ENCODE measurements at places on chromosomes 6 and 20.

- no peak for DNase-seq
These were observed 652.7 kb downstream of the PHF3 start for GRCh38 chr6:64288351-64288750.

GRCh38 chr20:53826597-53827291 is 233.1 kb upstream of the ZNF217 start:
- DNase-seq = no peak

DNA sequence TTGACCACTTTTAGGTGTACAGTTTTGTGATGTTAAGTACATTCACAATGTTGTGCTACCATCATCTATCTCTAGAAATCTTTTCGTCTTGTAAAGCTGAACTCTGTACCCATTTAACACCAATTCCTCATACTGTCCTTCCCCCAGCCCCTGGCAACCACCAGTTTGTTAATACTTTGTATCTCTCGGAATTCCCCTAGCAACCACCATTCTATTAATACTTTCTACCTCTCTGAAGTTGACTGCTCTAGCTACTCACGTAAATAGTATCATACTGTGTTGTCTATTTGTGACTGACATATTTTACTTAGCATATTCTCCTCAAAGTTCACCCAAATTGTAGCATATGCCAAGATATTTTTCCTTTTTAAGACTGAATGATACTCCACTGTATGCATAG is 82.3 kb upstream of the CLDN20 start:
- no peak for DNase-seq

DNA sequence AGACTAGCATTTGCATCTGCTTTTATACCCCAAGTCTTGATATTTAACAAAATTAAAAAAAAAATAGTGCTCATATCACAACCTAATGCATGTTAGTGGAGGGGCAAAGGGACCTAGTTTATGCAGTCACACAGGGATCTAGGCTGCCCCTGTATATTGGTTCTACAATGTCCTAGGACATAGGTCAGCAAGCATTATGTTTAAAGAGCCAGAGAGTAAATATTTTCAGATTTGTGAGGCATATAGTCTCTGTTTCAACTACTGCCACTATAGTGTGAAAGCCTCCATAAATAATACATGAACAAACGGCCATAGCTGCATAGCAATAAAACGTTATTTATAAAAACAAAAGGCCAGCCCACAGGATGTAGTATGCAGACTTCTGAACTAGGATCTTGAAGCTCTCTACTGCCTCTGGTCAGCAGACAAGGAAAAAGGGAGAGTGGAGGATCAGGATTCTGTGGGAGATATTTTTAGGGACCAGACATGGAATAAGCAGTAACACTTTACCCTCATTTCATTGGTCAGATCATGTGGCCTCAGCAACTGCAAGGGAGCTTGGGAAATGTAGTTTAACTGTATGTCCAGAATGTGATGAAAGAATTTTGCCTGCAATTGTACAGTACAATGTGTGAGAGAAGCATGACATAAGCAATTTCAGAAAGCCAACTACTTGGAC is 414.2 kb upstream of the SPTLC3 start:
- no peak for DNase-seq

DNA sequence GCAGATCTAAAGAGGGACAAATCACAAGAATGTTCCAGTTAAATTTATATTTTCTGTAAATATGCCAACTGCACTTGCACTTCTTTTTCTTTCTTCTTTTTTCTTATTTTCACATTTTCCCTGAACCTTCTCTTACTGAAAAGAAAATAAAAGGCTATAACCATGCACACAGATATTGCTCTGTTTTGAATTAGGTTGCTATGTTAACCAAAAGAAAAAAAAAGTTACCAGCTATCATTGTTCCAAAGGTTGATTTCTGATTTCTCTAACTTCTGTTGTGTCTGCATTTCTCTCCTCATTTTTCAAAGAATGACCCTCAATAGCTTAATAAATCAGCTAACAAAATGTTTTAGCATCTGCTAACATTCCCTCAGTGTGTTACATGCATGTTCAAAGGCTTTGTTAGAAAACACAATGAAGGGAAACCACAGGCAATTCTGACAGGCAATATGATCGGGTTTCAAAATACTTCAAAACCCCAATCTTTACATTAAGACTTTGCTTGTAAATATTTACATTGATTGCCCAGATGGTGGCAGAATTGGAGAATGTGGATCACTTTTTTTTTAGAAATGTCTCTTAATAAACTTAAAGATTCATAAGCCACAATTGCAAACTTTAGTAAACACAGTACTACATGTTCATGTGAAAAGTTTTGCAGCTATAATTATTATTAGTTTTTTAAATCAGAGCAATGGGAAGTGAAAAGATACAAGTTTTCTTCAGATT is 928.3 kb upstream of the FLRT3 start:
- no peak for DNase-seq
